ENCODE measurements at places on chromosomes 12 and 14.

- DNase-seq: no peak
Observed at GRCh38 chr14:98901511-98902205, 370.3 kb downstream of the BCL11B start.

GRCh38 chr12:93122569-93123091, 193.5 kb upstream of the EEA1 start:
- no peak for DNase-seq

DNA sequence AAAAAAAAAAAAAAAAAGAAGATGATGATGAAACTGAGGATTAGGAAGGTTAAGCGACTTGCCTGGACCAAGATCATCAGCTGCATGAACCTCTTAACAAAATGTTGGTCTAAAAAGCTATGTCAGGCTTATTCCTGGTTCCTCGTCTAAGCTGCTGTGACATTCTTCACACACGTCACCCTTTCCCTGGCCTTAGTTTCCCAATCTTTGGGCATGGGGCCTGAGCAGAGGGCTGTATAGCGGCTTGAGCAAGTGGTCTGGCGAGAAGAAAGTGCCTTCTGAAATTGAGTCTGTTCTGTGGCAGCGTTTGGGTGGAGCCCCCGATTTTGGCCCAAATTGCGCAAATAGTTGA, 58.7 kb upstream of the CCND2 start:
- DNase-seq: no peak

- no peak for DNase-seq
Observed at GRCh38 chr14:68127166-68127565, 307.6 kb downstream of the RAD51B start.

DNA sequence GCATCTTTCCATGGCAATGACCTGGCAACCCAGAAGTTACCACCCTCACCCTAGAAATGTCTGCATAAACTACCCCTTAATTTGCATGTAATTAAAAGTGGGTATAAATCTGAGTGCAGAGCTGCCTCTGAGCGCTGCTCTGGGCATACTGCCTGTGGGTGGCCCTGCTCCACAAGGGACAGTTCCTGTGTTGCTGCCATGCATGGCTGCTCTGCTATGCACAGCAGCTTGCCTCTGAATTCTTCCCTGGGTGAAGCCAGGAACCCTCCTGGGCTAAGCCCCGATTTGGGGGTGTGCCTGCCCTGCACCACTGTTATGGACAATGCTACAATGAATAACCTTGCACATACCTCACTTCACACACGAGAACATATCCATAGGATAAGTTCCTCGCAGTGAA, 35.7 kb upstream of the GPR132 start:
- no peak for DNase-seq

GRCh38 chr12:92218394-92219077, 72.9 kb upstream of the BTG1 start:
- DNase-seq: no peak

GRCh38 chr12:123972457-123973401, at the start of the genes CCDC92 and ZNF664:
CCDC92 (minus strand) TSS chr12:123972831; CDS start chr12:123944305, 28,526 bp downstream.
ZNF664 (plus strand) TSS chr12:123973215; CDS start chr12:124012145, 38,930 bp downstream.
- DNase-seq: peak; percentile 80

- no peak for DNase-seq
Observed at GRCh38 chr14:57578801-57579200, 85.1 kb upstream of the CCDC198 start.

- DNase-seq: no peak
Observed at GRCh38 chr12:38141861-38142260, 174.7 kb upstream of the ALG10B start.

DNA sequence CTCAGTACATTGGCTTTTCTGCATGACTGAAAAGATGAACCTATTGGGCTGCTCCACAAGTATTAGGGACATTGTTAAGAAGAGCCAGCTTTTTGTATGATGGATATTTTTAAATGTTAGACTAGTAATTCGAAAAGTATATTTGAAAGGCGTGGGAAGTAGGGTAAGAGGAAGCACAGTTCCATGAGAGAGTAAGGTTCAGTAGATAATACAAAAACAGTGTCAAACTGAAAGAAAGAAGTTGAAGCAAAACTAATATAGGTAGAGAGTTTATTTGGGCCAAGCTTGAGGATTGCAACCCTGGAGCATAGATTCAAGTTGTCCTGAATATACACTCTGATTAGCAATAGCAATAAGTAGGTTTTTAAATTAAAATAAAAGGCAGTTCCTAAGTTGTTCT, 193.9 kb downstream of the RASSF9 start:
- no peak for DNase-seq

DNA sequence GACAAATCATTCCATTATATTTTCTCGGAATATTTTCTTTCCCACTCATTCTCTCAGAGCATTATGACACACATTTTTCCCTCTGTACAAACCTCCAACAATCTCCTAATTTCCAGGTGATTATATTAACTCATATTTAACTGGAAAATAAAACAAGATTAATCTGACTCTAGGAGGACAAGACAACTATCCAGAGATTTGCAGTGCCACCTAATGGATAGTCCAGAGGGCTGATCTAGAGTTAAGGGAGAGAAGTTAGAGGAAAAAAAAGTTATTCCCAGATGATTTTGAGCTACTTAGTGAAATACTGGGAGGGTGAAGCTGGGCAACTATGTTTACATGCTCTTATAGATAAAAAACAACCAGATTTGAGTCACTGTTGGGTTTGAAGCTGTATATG, 161.7 kb downstream of the ALX1 start:
- no peak for DNase-seq

DNA sequence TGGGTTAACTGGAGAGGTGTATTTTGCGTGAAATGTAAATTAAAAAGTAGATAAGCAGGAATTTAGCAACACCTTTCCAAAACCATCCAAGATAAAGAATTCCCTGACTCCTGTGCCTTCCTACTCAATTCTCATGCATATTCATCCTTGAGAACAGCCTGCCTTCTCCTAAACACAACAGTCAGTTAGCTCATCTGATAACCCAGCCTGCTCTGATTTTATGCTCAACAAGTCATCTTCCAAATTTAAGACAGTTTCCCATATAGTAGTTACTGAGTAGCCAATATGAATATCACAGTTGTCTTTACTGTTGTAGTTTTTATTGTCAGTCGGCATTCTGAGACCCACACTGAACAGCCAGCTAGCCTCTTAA, 27.1 kb downstream of the CPNE8 start:
- DNase-seq: no peak

DNA sequence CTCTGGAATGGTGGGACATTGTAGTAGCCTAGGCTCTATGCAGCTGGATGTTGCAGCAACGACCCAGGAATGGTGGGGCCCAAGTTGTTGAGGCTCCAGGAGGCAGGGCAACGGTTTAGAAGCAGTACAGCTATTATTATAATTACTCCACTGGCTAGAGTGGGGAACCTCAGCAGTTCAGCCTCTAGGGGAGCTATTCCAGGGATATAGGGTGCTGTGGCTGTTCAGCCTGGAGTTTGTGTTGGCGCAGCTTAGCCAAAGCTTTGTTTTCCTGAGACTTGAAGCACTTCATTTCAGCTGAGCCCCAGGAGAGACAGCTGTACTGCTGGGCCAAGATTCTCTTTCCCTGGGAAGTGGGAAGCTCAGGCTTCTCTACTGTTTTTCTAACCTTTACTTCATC, 1023.0 kb upstream of the ATXN7L3B start:
- DNase-seq: no peak

GRCh38 chr14:68762953-68763764, 29.7 kb downstream of the ZFP36L1 start:
- peak; percentile 84 for DNase-seq

- DNase-seq: no peak
Observed at GRCh38 chr14:30211326-30211725, 283.7 kb upstream of the PRKD1 start.

- no peak for DNase-seq
Observed at GRCh38 chr12:14257303-14257733, 108.2 kb upstream of the ATF7IP start.

DNA sequence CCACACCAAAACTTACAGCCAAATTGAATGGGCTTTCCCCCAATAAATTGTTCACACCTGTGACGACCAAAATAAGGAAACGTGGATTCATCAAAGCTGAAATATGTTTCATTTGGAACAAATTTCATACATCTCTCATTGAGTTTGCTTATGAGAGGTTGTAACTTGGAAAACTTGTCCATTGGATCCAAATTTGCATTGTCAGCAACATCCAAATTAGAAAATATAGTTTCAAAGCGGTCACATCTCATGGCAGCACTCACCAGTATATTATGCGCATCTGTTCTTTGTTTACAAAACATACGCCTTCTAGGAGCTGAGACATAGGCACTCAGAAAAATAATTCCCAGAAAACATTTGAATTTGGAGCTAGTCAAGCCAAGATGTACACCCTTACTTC, 1028.2 kb upstream of the USP15 start:
- DNase-seq: no peak

DNA sequence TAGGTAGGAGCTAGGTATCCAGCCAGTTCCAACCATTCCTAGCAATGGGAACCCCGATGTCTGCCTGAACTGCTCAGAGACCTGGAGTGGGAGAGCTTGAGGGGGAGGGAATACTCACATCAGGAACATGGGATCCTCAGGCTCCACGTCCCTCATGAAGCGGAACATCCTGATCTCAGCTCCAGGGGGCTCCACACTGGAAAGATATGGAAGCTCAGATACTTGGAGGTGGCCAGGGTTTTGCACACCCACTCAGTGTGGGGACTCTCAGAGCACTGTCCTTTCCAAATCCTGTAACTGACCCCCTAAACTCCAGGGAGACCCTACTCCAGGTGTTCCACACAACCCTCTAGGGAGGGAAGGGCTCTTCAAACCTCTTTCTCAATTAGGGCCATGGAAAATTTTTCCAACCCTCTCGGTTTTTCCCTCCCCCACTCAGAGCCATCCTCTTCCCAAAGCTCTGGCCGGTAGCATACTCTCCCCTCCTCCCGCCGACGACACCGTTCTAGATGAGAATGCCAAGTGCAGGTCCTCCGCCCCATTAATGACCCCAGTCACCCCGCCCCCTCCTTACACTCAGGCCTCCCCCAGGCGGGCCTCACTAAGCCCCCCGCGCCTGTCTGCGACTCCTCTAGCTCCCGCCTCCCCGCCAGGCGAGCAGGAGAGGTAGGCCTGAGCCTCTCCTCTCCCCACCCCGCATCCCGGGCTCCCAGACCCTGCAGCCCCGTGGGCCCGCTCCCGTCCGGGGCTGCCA, 597 bp downstream of the MLF2 start:
- DNase-seq: no peak

DNA sequence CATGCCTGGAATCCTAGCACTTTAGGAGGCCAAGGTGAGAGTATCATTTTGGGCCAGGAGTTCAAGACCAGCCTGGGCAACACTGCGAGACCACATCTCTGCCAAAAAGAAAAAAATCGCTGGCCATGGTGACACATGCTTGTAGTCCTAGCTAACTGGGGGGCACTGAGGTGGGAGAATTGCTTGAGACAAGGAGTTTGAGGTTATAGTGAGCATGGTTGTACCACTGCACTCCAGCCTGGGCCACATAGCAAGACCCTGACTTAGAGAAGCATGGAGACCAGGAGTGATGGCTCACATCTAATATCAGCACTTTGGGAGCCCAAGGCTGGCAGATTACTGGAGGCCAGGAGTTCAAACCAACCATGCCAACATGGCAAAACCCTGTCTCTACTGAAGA, 9.2 kb downstream of the PTGES3 start:
- no peak for DNase-seq

DNA sequence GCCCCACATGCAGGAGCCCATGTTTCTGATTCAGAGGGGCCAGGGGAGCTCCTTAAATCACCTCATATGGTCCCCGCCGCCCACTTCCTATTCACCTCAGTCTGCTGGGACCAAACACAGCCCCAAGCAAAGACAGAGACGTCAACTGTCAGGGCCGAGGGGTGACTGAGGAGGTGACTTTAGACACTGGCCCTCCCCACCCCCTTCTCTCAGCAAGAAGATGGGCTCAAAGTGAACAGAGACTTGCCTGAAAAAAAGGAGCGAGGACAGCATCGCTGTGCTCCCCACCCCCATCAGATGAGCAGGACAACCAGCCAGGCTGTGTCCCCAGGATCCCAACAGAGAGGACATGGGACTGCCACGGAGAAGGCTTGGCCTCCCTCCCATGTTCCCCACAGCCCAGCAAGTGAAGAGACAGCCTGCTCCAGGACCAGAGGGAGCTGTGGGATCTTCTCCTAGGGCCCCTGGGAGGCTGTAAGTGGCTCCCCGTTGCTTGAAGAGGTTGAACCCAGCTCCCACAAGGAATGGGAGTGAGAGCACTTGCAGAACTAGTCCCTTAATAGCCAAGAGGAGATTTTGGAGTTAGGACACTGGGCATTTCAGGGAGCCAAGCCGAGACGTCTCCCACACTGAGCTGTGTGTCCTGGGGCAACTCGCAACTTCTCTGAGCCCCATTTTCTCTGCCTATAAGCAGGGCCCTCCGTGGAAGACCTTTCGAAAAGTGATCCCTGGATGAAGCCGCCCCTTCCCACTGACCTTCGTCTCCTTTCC, 1.3 kb upstream of the KRT79 start:
- no peak for DNase-seq

DNA sequence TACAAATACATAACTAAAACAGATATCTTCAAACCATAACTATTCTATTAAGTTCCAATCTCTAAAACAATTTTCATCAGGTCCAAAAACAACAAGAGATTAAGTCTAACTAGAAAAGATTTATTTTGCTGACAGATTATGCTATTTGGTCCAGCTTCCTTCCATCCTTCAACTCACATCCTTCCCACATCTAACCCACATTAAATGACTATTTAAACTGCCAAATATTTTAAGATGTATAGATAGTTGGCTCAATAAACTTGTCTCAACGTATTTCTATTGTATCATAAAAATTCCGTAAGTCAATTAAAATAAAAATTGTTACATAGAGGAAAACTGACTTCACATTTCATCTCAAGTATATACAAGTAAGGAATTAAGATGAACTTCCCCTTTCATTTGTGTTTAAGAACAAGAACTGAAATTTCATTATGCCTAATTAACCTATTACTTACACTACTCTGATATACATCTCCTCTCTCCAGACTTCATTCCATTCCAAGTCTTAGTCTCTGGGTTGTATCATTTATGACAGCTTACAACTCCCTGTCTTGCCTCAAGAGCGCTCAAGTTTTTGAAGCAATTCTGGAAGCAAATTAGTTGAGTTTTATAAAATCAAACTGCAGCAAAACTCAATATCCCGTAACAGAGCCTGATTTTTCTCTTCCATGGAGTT, 25.4 kb downstream of the PAWR start:
- DNase-seq: no peak

DNA sequence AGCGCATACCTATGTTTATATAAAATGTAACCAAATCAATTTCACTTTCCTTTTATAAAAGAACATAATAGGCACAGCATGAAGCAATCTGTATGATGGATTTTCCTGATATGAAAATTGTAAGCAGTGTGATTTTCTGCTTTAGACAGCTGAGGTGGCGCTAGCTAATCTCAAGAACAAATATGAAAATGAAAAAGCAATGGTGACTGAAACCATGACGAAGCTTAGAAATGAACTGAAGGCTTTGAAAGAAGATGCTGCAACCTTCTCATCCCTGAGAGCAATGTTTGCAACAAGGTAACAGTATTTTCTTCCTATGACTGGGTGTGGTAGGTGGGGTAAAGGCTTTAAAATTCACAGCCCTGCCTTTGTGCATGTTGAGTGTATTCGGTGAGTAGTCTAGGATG, 65.0 kb upstream of the FGD4 start:
- DNase-seq: no peak

DNA sequence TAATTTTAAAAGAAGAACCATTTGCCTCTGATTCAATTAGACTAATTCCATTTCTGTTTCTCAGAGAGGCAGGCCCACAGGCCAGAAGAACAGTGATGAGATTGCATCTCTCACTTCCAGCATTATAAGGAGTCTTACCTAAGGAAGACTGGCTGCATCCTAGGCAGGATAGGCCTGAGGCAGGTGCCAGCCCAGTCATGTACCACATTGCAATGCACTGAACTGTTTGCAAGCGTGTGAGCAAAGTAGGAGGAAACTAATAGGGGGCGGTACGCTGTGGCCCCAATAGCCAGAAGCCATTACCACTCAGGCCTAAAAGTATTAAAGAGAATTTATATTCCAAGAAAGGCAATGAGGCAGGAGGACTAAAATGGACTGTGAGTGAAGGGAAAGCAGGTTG, 12.1 kb upstream of the CNIH1 start:
- DNase-seq: no peak

All from CMK (cell line).